ENCODE measurements at places on chromosomes 3 and 15.

DNA sequence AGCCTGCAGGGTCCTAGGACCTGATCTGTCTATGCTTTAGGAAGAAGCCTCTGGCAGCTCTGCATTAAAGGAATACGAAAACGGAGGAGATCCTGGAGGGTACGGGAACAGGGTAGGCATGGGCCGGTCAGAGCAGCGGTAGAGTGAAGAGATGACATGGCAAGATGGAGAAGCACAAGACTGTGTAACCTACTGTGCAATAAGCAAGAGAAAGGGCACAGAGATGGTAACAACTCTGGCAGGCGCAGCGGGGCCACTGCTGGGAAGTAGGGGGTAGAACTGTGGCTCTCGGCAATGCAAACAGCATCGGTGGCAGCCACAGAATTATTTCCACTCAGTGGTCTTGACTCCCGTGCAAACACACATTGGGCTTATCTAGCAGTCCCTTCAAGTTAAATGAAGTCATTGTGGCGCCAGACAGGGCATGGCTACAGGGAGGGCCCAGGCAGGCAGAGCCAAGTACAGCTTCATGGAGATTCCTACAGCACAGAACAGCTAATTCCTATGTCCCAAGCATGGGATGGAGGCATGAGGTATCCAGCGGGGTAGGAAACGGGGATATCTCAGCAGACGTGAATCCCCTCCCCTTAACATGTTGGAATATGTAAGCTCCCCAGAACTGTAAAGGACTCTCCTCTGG, 28.8 kb downstream of the WHAMM start:
- no peak for DNase-seq

- peak; percentile 12 for DNase-seq
Measured at GRCh38 chr3:70753572-70753971, 441.1 kb upstream of the MDFIC2 start.

DNA sequence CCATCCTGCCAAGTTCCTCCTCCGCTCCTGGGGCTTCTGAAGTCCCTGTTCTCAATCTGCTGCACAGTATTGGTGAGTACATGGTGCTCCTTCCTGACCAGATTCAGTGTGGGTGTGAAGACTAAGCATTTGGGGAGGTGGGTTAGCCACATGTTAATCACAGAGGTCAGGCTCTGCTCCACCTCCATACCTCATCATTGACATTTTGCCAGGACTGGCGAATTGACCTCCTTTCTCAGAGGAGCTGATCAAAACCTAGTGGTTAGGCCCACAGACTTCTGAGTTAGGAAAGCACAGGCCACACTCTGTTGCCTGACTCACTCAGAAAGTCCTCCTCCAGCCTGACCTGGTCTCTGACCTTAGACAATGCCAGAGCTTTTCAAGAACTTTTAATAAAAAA, 8.4 kb upstream of the RPS17 start:
- no peak for DNase-seq

- DNase-seq, result no peak
Measured at GRCh38 chr3:160126761-160127160, 98.5 kb upstream of the C3orf80 start.

DNA sequence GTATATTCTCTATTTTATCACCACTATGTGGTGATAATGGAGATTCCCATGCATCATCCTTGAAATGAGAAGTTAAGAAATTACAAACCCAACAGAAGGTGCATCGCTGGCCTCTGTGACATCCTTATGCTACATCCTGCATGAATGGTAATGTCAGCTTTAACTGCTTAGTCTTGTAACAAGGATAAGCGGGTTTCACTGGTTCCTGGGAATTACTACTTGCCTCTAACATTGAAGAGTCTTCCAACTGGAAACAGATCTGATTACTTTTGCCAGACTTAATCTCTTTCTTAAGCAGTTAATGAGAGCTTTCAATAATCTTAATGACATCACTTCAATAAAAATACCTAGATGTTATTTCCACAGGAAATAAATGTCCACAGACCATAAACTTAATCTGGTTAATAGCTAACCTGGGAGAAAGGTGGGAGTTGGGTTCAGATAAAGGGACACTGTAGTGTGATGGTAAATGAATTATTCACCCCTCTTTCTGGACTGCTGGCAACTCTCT, 44.0 kb downstream of the FMN1 start:
- DNase-seq, result no peak
